ENCODE measurements at places on chromosomes 7 and 10. TPM values are rescaled to one million over a fixed set of nuclear protein-coding genes. Genes with fewer than 3 reads are reported as not detected.

The SLC18A3 gene
- total RNA-seq, result not detected

The IL6 gene
- total RNA-seq, result 2.9 TPM

The FFAR4 gene
- total RNA-seq, result 0.31 TPM

The GBX1 gene
- total RNA-seq, result not detected

The ZPBP gene
- not detected for total RNA-seq

The LRRC72 gene
- not detected for total RNA-seq

The PEX1 gene
- total RNA-seq, result 6.1 TPM

The OR6B1 gene
- total RNA-seq, result not detected

The MCM10 gene
- total RNA-seq, result 25.2 TPM

The NODAL gene
- not detected for total RNA-seq

The FANK1 gene
- 3.2 TPM for total RNA-seq

The WEE2 gene
- total RNA-seq, result not detected

The SCART1 gene
- total RNA-seq, result 0.19 TPM

The PLAC9 gene
- not detected for total RNA-seq

The ASL gene
- 21.1 TPM for total RNA-seq

The PSD gene
- 0.72 TPM for total RNA-seq

The IFIT1B gene
- not detected for total RNA-seq

The SORBS1 gene
- 0.48 TPM for total RNA-seq

The INSYN2A gene
- total RNA-seq, result 2.0 TPM

The BLNK gene
- not detected for total RNA-seq

The SUN3 gene
- total RNA-seq, result not detected

The EBF3 gene
- total RNA-seq, result 0.15 TPM

The GJC3 gene
- total RNA-seq, result 0.11 TPM

The POLR2J2 gene
- 0.25 TPM for total RNA-seq

The PNLIP gene
- total RNA-seq, result not detected

The PHYHIPL gene
- 0.54 TPM for total RNA-seq

The TTYH3 gene
- total RNA-seq, result 70.3 TPM

The ADAMTS14 gene
- total RNA-seq, result 0.09 TPM

The FRMD4A gene
- total RNA-seq, result 4.9 TPM

The ASIC3 gene
- 11.6 TPM for total RNA-seq

The CPVL gene
- not detected for total RNA-seq

The TES gene
- 52.4 TPM for total RNA-seq

The RADIL gene
- 2.0 TPM for total RNA-seq

The SH2B2 gene
- total RNA-seq, result 2.7 TPM

The EGR2 gene
- total RNA-seq, result 0.86 TPM

The THNSL1 gene
- 4.4 TPM for total RNA-seq

The PLEKHS1 gene
- not detected for total RNA-seq

The CFAP43 gene
- total RNA-seq, result 0.21 TPM

The VAX1 gene
- 1.3 TPM for total RNA-seq

The TFEC gene
- not detected for total RNA-seq

The CYP2C19 gene
- total RNA-seq, result not detected

The CC2D2B gene
- not detected for total RNA-seq

The RBP3 gene
- not detected for total RNA-seq

The SYT15B gene
- 3.6 TPM for total RNA-seq

The DPYSL4 gene
- total RNA-seq, result 16.6 TPM

The IDI2 gene
- not detected for total RNA-seq

The SEMA3C gene
- total RNA-seq, result 76.0 TPM

The ANXA8 gene
- total RNA-seq, result 27.8 TPM

The RAMP3 gene
- not detected for total RNA-seq

The FAM25C gene
- 2.0 TPM for total RNA-seq

The EEPD1 gene
- total RNA-seq, result 47.4 TPM

The SFMBT2 gene
- 14.9 TPM for total RNA-seq

The CYP26A1 gene
- total RNA-seq, result 2.7 TPM

All from A549 treated with DMSO at 1 μM for 4 hours (cell line).